ENCODE measurements at places on chromosomes 16 and 17. TPM values are rescaled to one million over a fixed set of nuclear protein-coding genes. Genes with fewer than 3 reads are reported as not detected.

GINS2 gene
- polyA plus RNA-seq, result 6.5 TPM

HS3ST3B1 gene
- polyA plus RNA-seq, result 1.5 TPM

CD79B gene
- polyA plus RNA-seq, result 4.4 TPM

FBXO31 gene
- 29.3 TPM for polyA plus RNA-seq

ABCA8 gene
- polyA plus RNA-seq, result 51.5 TPM

CD300LB gene
- 0.23 TPM for polyA plus RNA-seq

HSD17B2 gene
- polyA plus RNA-seq, result 0.30 TPM

TMC5 gene
- polyA plus RNA-seq, result 0.08 TPM

SEZ6L2 gene
- polyA plus RNA-seq, result 3.3 TPM

CLEC18B gene
- polyA plus RNA-seq, result 3.9 TPM

PRSS53 gene
- 5.8 TPM for polyA plus RNA-seq

C17orf78 gene
- not detected for polyA plus RNA-seq

ABI3 gene
- 6.7 TPM for polyA plus RNA-seq

WFIKKN1 gene
- 0.80 TPM for polyA plus RNA-seq

SLC12A3 gene
- 0.05 TPM for polyA plus RNA-seq

FZD2 gene
- 13.9 TPM for polyA plus RNA-seq

OTOP3 gene
- polyA plus RNA-seq, result not detected

SERPINF2 gene
- 1.7 TPM for polyA plus RNA-seq

MPV17L gene
- polyA plus RNA-seq, result 4.6 TPM

EIF1 gene
- polyA plus RNA-seq, result 836 TPM

CLEC18C gene
- 1.1 TPM for polyA plus RNA-seq

SHBG gene
- 1.0 TPM for polyA plus RNA-seq

SLC9A5 gene
- polyA plus RNA-seq, result 1.5 TPM

CACNG5 gene
- polyA plus RNA-seq, result not detected

NHLRC4 gene
- 1.4 TPM for polyA plus RNA-seq

CDK5R1 gene
- 13.6 TPM for polyA plus RNA-seq

TMC8 gene
- 3.7 TPM for polyA plus RNA-seq

HOXB5 gene
- polyA plus RNA-seq, result 0.48 TPM

SOX15 gene
- polyA plus RNA-seq, result 2.3 TPM

SOST gene
- not detected for polyA plus RNA-seq

NLRC3 gene
- 0.86 TPM for polyA plus RNA-seq

PRSS36 gene
- polyA plus RNA-seq, result 2.0 TPM

CACNG4 gene
- 10.0 TPM for polyA plus RNA-seq

ACSM3 gene
- 3.6 TPM for polyA plus RNA-seq

KCNJ18 gene
- not detected for polyA plus RNA-seq

G6PC1 gene
- not detected for polyA plus RNA-seq

CDRT15L2 gene
- polyA plus RNA-seq, result not detected

ABCA9 gene
- 17.8 TPM for polyA plus RNA-seq
